ENCODE measurements at places on chromosomes 13 and 19.
A peak's percentile ranks its signal among the peaks of the same experiment; 100 is the strongest.

DNA sequence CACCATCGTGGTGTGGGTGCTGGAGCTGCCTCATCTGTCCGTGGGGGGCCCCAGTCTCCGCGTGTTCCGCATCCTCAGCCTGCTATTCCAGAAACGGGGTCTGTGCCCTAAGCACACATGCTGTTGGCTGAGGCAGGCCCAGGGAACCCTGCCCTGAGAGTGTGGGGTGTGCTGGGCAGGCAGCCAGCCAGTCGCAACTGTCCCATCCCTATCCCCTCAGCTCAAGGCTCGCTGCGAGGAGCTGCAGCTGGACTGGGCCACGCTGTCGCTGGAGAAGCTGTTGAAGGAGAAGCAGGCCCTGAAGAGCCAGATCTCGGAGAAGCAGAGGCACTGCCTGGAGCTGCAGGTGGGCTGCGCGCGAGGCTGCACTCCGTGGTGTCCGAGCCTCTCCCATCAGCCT is 21.9 kb downstream of the PLEKHJ1 start:
- no peak for DNase-seq

GRCh38 chr19:54390942-54391577 is 24.2 kb upstream of the TTYH1 start:
- no peak for DNase-seq

DNA sequence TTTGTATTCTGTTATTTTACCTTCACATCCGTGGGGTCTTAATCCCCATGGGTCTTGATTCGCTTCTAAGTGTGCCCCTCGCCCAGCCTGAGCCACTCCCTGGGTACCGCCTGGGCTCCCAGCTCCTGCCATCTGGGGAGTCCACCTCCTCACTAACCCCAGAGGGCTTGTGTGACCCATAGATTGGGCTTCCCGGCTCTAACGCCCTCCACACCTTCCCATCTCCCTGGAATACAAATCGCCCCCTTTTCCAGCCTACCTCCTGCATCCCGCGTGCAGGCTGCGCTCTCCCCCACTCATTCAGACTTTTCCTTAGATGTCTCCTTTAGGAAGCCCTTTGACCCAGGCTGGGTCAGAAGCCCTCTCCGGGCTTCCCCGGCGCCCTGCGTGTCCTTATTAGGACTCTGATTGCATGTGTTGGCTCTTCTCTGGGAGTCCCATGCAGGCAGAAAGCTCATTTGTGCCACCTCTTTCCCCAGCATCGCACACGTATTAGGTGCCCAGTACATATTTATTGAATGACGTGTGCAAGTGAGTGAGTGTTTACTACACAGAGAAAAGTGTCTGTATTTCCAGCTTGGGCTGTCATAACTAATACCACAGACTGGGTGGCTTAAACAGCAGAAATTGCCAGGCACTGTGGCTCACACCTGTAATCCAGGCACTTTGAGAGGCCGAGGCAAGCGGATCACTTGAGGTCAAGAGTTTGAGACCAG is 757 bp downstream of the CCDC124 start:
- peak; percentile 59 for DNase-seq

DNA sequence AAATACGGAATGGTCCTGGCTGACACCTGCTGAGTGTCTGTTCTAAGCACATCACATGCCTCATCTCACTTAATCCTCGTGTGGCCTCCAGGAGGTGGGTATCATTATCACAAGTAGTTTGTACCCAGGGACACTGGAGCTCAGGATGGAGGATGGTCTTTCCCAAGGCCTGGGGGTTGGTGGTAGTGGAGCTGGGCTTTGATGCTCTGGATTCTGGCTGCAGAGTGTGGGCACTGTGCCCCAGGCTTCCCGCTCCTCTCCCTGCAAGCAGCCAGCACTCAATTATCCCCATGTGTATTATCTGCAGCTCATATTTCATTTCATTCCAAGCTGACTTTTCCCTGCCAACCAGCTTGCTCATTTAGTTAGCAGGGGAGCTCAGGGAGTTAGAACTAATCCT is 52.1 kb downstream of the SIAH3 start:
- DNase-seq: no peak

DNA sequence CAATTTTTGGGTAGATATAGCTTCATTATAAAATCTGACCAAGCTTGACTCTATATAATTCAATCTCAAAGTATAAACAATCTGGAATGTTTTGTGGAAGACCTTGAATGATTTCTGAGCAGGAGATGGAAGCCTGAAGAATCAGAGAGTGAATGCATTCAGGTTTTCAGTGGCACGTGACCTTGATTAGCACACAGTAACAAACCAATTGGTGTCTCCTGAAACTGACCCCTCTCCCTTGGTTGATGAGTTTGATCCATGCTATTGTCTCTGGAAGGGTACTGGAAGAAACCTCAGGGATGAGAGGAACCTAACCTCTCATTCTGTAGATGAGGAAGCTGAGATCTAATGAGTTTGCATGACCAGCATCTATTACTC is 39.6 kb downstream of the PCDH8 start:
- DNase-seq: no peak

GRCh38 chr13:110125157-110125556 is 181.8 kb downstream of the COL4A1 start:
- no peak for DNase-seq

DNA sequence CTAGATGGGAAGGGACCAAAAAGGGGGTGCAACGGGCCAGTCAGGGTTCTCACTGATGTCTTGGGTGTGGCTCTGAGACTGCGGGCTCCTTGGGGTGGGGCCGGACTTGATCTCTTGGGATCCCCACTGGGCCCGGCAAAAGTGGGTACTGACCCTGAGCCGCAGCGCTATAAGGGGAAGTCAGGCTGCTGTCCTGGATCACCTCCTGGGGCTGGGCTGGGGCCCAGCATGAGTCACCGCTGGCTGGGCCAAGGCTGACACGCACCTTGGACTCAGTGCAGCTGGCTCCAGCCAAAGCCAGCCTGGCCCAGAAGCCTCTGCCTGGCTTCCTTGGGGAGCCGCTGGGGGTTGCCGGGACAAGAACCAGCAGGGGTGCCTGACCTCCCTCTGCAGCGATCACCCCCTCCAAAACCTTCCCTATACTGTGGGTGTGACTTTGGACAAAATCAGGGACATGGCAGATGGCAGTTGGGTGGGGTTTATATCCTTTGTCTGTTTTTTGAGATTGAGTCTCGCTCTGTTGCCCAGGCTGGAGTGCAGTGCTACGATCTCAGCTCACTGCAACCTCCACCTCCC is 617 bp upstream of the IQCN start:
- DNase-seq: peak; percentile 92

GRCh38 chr13:52395704-52396103 is 10.3 kb downstream of the THSD1 start:
- no peak for DNase-seq

- DNase-seq: no peak
Observed at GRCh38 chr19:43847884-43848283, 20.8 kb downstream of the ZNF283 start.

DNA sequence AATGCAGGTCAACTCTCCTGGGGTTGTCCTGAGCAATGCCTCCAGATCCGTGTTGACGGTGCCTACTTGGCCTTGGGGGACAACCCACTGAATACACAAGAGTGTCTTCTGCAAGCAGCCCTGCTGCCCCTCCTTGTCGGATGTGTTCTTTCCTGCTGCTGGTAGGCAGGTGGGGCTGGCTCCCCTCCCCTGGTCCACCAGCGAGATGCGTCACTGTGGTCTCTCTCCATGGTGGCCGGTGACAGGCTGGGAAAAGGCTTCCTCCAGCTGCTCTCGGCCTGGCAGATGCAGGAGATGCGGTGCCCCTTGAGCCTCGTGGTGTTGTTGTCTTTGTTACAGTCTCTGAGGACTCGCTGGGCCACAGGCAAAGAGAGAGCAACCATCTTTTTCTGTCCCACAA is 84.9 kb downstream of the RGCC start:
- no peak for DNase-seq

DNA sequence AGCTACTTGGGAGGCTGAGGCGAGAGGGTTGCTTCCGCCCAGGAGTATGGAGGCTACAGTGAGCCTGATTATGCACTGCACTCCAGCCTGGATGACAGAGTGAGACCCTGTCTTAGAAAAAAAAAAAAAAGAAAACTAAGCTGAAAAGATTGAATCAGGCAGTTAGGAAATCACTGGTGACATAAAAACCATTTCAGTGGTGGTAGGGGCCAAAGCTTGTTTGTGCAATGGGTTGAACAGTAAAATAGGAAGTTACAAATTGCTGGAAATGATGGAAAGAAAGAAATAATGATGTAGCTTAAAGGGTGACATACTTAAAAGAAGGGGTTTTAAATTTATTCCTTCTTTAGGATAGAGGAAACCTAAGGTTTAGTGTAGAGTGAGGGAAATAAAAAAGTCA is 4.8 kb upstream of the OXGR1 start:
- no peak for DNase-seq

DNA sequence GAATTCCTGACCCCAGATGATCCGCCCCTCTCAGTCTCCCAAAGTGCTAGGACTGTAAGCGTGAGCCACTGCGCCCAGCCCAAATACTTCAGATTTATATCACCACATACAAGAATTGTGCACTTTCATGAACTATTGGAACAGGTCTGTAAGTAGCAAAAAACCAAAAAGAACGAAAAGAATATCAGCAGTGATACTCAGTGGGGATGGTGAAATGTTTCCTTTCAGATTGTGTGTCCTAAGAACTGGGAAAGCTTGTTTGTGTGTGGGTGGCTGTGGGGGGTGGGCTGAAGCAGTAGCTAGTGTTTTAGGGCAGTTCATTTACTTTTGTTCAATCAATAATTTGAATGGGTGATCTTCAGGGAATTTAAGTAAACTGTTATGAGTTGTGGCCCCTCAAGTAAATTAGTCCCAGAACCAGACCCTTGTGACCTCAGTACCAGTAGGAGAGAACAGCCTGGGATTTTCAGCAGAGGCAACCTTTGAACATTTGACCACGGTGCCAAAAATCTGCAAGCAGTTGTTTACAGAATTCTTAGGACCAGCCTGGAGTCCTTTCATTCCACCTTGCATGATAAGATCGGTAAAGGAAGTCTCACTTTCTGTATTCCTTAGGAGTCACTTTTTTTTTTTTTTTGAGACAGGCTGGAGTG is 106.6 kb downstream of the LRCH1 start:
- DNase-seq: no peak

DNA sequence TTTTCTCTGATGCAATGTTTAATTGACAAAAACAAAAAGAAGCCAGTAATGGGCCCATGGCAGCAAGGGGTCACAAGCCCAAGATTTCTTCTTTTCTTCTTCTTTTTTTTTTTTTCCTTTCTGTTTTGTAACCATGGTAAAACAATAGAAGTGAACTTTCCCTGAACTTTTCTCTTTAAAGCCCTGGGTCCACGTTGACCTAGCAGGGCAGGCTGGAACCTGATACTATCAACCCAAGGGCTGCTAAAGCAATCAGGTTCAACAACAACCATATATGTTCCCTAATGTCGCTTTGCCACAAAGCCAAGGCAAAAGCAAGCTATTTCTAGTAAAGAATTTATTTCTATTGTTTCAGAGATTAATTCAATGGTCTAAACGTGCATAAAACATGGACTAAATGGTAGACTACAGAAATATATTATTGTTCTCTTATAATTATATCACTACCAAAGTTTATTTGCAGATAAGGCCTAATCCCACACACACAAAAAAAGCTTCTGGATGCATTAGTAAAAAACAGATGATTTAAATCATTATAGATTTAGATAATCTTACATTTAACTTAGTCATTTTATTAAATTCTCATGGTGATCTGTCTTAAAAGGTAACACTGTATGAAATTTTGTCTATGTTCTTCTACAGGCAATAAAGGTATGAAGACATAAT is 153.9 kb downstream of the DACH1 start:
- DNase-seq: no peak

DNA sequence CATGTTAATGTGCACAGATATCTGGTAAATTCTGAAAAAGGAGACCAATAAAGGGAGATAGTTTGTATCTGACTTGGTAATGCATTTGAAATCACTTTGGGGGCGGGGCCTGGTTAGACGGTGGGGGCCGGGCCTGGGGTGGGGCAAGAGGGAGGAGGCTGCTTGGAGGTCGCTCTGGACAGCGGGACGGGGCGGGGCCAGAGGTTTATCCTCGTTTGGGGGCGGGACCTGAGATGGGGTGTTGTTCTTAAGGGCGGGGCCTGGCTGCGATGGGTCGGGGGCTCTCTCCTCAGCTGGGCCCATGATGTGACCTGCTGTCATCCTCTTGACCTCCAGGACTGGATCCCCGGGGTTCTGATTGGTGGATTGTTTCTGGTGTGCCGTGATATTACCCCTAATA is 4.9 kb upstream of the ZNF808 start:
- no peak for DNase-seq

DNA sequence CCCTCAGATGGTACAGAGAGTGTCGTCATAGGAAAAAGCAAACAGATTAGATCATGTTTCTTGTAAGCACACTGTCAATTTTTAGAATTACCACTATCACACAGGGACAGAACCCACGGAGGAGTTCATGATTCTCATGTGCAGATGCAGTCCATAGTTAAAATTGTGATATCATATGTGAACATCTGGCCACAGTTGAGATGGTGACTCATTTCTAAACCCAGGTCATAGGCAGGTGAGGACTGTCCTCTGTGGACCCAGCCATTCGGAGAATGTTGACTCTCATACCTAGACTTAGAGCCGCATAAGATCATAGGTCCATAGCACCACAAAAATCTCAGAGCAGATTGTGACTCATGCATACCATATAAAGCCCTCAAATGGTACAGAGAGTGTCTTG is 17.8 kb upstream of the ZNF730 start:
- no peak for DNase-seq

DNA sequence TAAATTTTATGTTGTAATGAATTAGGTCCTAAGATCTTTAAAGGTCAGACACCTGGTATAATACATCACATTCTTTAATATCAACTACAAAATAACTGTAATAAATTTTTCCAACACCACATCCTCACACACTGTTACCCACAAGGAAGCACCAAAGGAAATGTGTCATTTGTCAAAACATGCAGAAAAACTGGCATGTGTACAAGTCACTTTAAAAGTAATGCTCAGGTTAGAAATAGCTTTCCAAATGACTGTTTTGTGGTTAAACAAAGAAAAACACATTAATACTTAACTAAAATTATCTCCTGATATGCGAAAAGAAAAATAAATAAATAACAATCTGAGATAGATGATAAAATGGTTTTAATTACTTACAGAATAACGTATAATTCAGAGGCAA is 74.7 kb downstream of the MZT1 start:
- DNase-seq: no peak

GRCh38 chr13:41182231-41182630 is 12.1 kb downstream of the KBTBD7 start:
- DNase-seq: no peak

GRCh38 chr19:16325161-16325527 is 518 bp downstream of the KLF2 start:
- DNase-seq: peak; percentile 44

- DNase-seq: no peak
Observed at GRCh38 chr19:33758541-33759013, 38.1 kb upstream of the KCTD15 start.

- DNase-seq: no peak
Observed at GRCh38 chr19:2726160-2726855, 5.1 kb upstream of the DIRAS1 start.

GRCh38 chr13:78709028-78709427 is 50.1 kb upstream of the OBI1 start:
- no peak for DNase-seq

Data from H54 (cell line).